ENCODE measurements at places on chromosomes 1 and 21.

- DNase-seq = no peak
These were observed 32.9 kb downstream of the GRHL3 start for GRCh38 chr1:24351918-24352627.

DNA sequence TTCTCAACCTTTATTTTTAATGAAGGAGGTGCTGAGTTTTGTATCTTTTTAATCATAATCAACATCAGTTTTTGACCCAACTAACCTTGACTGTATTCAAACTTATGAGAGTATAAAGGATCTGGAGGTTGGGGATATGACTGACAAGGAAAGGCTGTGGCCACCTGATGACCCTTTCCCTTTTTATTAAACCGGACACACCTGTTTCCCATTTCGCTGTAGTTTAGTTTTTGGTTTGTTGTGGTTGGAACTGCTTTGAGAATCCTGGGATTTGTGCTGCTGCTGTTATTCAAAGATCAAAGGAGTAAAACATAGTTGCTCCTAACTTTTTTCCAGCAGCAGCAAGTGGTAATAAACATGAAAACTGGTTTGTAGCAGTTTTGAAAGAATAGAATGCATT lies 12.4 kb downstream of the PRPF38A start:
- DNase-seq = no peak

- DNase-seq = no peak
These were observed 61.0 kb downstream of the MIER1 start for GRCh38 chr1:66985835-66986234.

DNA sequence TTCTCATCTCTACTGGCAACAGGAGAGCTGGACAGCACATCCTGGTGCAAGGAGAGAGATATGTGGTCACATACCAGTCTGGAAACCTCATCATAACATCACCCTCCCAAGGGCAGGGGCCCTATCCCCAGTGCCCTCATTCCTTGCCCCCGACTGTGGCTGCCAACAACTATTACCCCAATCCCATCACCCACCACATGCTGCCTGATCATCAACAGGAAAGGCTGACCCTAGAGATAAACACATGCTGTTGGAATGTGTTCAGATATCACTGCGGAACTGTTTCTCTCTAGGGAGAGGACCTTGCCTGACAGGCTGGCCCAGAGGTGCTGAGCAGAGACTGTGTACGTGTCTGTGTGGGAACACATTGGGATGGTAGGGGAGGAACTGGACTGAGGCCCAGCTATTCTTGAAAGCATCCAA lies 4.5 kb upstream of the INKA2 start:
- DNase-seq = no peak

DNA sequence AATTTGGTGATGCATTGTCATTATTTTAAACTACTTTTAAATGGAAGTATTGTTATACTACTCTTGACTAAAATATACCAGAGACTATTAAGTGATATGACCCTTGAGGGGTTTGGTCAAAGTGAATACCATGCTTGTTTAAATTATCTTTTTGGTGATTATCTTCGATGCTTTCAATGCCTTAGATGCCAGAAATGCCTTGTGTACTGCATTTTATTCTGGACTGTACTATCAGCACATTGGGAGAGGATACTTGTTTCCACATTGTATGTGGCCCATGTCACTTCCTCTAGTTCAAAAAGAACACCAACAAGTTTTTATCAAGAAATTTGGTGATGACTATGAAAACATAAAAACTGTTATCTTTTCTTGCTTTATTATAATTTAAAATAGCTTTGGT lies 16.3 kb downstream of the MAP3K7CL start:
- no peak for DNase-seq

GRCh38 chr1:233109096-233109495 lies 158.7 kb downstream of the NTPCR start:
- no peak for DNase-seq

- DNase-seq = no peak
These were observed 54.6 kb downstream of the OBSCN start for GRCh38 chr1:228262475-228262874.

DNA sequence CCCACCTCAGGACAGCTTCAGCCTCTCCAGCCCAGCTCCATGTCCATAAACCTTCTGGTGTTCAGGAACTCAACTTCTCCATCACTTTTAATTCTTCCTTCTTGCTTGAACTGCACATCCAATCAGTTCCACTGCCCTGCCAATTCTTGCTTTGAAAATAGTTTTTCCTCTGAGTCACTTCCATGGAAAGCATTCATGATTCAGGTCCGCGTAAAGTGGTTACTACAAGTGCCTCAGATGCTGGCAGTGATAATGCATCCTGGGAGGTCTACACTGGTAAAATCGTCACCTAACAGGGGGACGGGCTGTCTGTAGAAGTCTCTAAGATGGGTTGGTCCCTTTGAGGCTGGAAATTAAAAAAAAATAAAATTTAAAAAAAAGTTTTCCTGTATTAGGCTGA lies 25.9 kb upstream of the RCAN1 start:
- no peak for DNase-seq

Data from activated CD8-positive, alpha-beta memory T cell treated with anti-CD3 and anti-CD28 coated beads for 1 hour (primary cell).